ENCODE measurements at places on chromosomes 3 and 15. TPM values are rescaled to one million over a fixed set of nuclear protein-coding genes. Genes with fewer than 3 reads are reported as not detected.

LSG1 gene
- total RNA-seq, result 29.2 TPM

NPAP1 gene
- total RNA-seq, result not detected

ZNF501 gene
- 2.0 TPM for total RNA-seq

PLA2G4E gene
- not detected for total RNA-seq

CLRN1 gene
- total RNA-seq, result not detected

ADIPOQ gene
- total RNA-seq, result not detected

SCAMP5 gene
- 0.24 TPM for total RNA-seq

GABRR3 gene
- not detected for total RNA-seq

SLC15A2 gene
- total RNA-seq, result 4.0 TPM

TJP1 gene
- total RNA-seq, result not detected

A4GNT gene
- not detected for total RNA-seq

ETV5 gene
- total RNA-seq, result 2.3 TPM

CNTN4 gene
- total RNA-seq, result not detected

ANKRD34C gene
- not detected for total RNA-seq

BNIP2 gene
- total RNA-seq, result 80.9 TPM

Measured in activated naive CD4-positive, alpha-beta T cell treated with anti-CD3 and anti-CD28 coated beads, Interleukin-2, amount 10 ng/mL, durations not matched to agents 5 hours and 36 hours (primary cell).